ENCODE measurements at places on chromosomes 7 and 10.

DNA sequence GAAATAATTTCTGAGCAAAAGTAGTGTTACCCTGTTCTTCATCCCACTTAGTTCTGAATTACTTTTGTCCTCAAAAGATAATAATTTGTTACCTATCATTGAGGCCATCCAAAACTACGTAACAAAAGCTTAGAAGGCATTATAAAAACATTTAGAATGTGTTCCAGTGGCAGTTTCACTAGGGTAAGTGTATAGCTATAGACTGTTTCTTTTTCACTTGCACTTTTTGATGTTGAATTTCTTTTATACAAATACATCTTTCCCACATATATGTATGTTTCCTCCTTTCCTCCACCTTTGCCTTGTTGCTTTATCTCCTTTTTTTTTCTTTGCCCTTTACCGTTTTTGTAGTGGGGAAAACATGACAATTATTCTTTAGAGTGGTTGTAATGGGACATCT lies 33.5 kb downstream of the CAPZA2 start:
- no peak for DNase-seq
- H3K27ac ChIP-seq, result no peak overlapping the region
- H3K27me3 ChIP-seq, result no peaks in the 10 kb centered on the region

DNA sequence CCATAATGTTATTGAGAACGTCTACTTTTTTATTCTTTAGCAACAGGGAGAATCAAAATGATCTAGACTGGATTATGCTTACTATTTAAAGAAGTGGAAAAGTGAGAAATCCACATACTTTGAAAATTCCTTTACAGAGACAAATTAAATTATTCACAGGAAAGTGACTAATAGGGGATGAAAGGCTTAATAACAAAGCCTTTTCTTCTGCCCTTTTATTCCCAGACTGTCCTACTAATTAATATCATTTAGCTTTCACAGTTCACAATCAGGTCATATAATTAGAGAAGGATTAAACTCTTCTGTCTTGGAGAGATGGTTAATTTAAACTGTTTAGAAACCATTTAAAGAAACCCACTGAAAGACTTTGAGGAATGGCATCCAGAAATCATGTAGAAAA lies 58.8 kb downstream of the ARL4A start:
- H3K4me3 ChIP-seq, result no peak overlapping the region
- H3K4me1 ChIP-seq, result peaks cover 6% of the 10 kb centered on the region
- no peak for DNase-seq
- no peaks in the 10 kb centered on the region for H3K36me3 ChIP-seq
- H3K27ac ChIP-seq, result no peak overlapping the region
- no peaks in the 10 kb centered on the region for H3K27me3 ChIP-seq

DNA sequence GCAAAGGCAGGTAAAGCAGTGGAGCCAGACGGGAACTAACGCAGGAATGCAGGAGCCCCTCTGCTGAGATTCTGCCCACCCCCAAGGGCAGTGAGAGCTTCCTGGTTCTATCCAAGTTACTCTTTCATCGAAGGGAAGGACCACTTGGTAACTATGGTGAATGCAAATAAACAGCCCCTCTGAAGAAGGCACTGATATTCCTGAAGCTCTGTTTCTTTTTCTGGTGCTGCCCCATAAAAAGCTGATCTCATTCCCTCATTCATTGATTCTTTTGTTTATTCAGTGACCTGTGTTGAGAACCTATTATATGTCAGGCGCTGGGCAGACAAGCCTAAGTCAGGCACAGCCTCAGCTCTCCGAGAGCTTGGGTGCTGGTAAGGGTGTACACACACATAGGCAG lies 217.3 kb downstream of the SNX10 start:
- H3K27me3 ChIP-seq, result peaks cover 3% of the 10 kb centered on the region
- no peak overlapping the region for H3K4me3 ChIP-seq
- DNase-seq, result no peak
- no peaks in the 10 kb centered on the region for H3K36me3 ChIP-seq
- H3K4me1 ChIP-seq, result no peaks in the 10 kb centered on the region

DNA sequence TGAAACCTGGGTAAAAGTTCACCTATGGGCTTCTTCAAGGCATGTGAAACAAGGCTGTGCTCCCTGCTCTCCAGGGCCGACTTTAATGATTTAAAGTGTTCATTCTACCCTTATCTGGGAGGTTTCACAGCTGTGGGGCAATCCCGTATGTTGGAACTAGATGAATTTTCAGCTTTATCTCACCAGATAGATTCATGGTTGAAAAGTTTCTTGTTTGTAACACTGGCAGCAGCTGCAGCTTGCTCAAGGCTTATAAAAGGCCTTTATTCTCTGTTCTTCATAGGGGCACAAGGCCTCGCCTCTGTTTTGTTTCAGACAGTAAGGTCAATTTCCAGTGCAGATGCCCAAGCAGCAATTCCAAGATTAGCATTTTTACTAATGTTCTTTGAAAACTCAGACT lies 70.4 kb upstream of the DNAJB12 start:
- no peak for DNase-seq
- no peaks in the 10 kb centered on the region for H3K36me3 ChIP-seq
- no peak overlapping the region for H3K4me3 ChIP-seq
- H3K4me1 ChIP-seq, result no peaks in the 10 kb centered on the region
- H3K27ac ChIP-seq, result no peak overlapping the region

DNA sequence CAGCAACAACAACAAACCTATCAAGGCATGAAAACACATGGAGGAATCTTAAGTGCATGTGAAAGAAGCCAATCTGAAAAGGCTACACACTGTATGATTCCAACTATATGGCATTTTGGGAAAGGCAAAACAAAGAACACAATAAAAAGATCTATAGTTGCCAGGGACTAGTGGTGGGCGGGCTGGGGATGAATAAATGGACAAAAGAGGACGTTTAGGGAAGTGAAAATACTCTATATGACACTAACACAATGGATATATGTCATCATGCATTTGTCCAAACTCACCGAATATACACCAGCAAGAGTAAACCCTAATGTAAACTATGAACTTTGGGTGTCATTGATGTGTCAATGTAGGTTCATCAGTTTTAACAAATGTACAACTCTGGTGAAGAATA lies 89.1 kb downstream of the SEMA3E start:
- no peak for DNase-seq
- no peaks in the 10 kb centered on the region for H3K36me3 ChIP-seq
- H3K27ac ChIP-seq, result no peak overlapping the region
- no peak overlapping the region for H3K4me3 ChIP-seq

- no peaks in the 10 kb centered on the region for H3K27me3 ChIP-seq
- no peak overlapping the region for H3K4me3 ChIP-seq
- H3K4me1 ChIP-seq, result peaks cover 32% of the 10 kb centered on the region
- DNase-seq, result no peak
- no peaks in the 10 kb centered on the region for H3K36me3 ChIP-seq
Measured at GRCh38 chr10:77588886-77589285, 48.7 kb downstream of the KCNMA1 start.

- no peaks in the 10 kb centered on the region for H3K27me3 ChIP-seq
- H3K36me3 ChIP-seq, result no peaks in the 10 kb centered on the region
- no peak overlapping the region for H3K4me3 ChIP-seq
- peaks cover 29% of the 10 kb centered on the region for H3K4me1 ChIP-seq
Measured at GRCh38 chr10:67818323-67818722, 19.7 kb downstream of the DNAJC12 start.

- H3K4me1 ChIP-seq, result no peaks in the 10 kb centered on the region
- H3K27ac ChIP-seq, result no peak overlapping the region
- no peak overlapping the region for H3K4me3 ChIP-seq
Measured at GRCh38 chr10:103472005-103472404, 7.0 kb downstream of the CALHM3 start.

DNA sequence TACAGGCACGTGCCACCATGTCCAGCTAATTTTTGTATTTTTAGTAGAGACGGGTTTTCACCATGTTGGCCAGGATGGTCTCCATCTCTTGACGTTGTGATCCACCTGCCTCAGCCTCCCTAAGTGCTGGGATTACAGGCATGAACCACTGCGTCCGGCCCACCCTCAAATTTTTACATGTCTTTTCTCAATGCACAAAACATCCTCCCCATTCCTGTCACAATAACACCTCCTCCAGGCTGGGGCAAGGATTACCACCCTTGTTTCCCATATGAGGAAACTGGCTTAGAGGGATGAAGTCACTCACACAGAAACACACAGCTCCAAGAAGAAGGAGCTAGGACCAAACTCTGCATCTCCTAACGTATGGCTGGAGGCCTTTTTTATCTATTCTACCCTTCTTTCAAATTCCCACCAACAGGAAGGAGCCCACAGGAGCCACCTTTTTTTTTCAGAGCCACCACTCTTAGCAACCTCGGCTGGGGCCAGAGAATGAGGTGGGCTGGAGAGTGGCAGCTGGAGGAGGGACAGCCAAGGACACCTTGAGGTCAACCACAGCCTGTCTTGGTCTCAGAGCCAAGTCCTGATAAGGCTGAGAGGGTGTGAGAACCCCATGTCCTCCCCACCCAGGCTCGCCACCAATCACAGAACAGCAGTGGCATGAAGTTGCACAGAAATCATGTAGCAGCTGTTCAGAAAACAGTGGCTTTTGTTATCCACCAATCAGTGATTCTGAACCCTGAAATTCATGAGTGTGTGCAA lies 113.1 kb upstream of the PDLIM1 start:
- peaks cover 2% of the 10 kb centered on the region for H3K4me1 ChIP-seq
- H3K36me3 ChIP-seq, result no peaks in the 10 kb centered on the region
- H3K27ac ChIP-seq, result no peak overlapping the region
- H3K27me3 ChIP-seq, result no peaks in the 10 kb centered on the region

- no peak overlapping the region for H3K4me3 ChIP-seq
- no peak for DNase-seq
- no peaks in the 10 kb centered on the region for H3K27me3 ChIP-seq
Measured at GRCh38 chr7:137151041-137151689, 192.4 kb downstream of the PTN start.

- H3K27ac ChIP-seq, result no peak overlapping the region
- no peaks in the 10 kb centered on the region for H3K4me1 ChIP-seq
- H3K4me3 ChIP-seq, result no peak overlapping the region
- no peaks in the 10 kb centered on the region for H3K36me3 ChIP-seq
- DNase-seq, result no peak
Measured at GRCh38 chr10:75878586-75878985, 447.2 kb downstream of the LRMDA start.

DNA sequence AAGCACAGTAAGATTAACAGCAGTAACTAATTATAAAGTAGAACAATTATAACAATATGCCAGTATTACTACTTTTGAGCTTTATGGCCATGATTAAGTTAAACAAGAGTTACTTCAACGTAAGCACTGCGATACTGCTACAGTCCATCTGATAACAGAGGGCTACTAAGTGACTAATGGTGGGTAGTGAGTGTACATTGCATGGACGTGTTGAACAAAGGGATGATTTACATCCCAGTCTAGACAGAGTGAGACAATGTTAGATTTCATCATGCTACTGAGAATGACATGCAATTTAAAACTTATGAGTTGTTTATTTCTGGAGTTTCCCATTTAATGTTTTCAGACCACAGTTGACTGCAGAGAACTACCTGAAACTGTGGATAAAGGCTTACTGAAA lies 45.6 kb downstream of the TPST1 start:
- H3K27ac ChIP-seq, result peak overlapping the region; percentile 72
- no peak for DNase-seq
- H3K36me3 ChIP-seq, result no peaks in the 10 kb centered on the region
- no peaks in the 10 kb centered on the region for H3K27me3 ChIP-seq
- H3K4me1 ChIP-seq, result peaks cover 27% of the 10 kb centered on the region

- H3K27ac ChIP-seq, result peak overlapping the region; percentile 70
- peak overlapping the region; percentile 95 for H3K4me3 ChIP-seq
- H3K36me3 ChIP-seq, result peaks cover under 1% of the 10 kb centered on the region
- H3K4me1 ChIP-seq, result peaks cover 31% of the 10 kb centered on the region
Measured at GRCh38 chr7:39623732-39624441, 515 bp downstream of the RALA start.

GRCh38 chr10:77531441-77532001 lies 106.1 kb downstream of the KCNMA1 start:
- no peaks in the 10 kb centered on the region for H3K36me3 ChIP-seq
- peak overlapping the region; percentile 51 for H3K27ac ChIP-seq
- H3K4me1 ChIP-seq, result peaks cover 40% of the 10 kb centered on the region
- H3K27me3 ChIP-seq, result no peaks in the 10 kb centered on the region

DNA sequence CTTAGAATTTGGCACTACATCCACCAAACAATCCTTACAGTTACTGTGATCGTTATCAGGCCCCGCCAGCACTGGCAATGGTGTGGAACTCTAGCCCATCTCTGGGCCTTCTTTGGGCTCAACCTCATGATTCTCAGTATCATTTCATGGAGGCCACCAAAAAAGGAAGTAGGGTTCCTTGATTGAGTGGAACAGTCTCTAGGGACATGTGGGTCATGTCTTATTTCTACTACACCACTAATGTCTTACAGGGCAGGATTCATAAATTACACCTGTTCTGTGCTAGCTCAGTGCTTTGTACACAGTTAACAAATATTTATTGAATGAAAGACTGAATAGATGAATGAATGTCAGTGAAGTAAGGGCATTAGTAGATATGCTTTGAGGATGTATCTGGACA lies 53.9 kb downstream of the AP3M1 start:
- no peak overlapping the region for H3K27ac ChIP-seq
- DNase-seq, result no peak
- peaks cover 95% of the 10 kb centered on the region for H3K36me3 ChIP-seq
- H3K4me1 ChIP-seq, result no peaks in the 10 kb centered on the region

GRCh38 chr10:71290331-71290730 lies 28.7 kb upstream of the SLC29A3 start:
- no peaks in the 10 kb centered on the region for H3K36me3 ChIP-seq
- DNase-seq, result no peak
- no peaks in the 10 kb centered on the region for H3K27me3 ChIP-seq
- no peak overlapping the region for H3K27ac ChIP-seq
- no peaks in the 10 kb centered on the region for H3K4me1 ChIP-seq
- no peak overlapping the region for H3K4me3 ChIP-seq

DNA sequence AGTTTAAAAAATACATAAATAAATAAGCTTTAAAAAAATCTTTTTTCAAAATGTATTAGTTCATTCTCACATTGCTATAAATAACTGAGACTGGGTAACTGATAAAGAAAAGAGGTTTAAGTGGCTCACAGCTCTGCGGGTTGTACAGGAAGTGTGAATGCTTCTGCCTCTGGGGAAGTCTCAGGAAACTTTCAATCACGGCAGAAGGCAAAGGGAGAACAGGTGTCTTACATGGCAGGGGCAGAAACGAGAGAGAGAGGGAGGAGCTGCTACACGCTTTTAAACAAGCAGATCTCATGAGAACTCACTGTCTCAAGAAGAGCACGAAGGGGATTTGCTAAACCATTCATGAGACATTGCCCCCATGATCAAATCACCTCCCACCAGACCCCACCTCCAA lies 114.6 kb downstream of the DNAJC1 start:
- no peaks in the 10 kb centered on the region for H3K4me1 ChIP-seq
- H3K27me3 ChIP-seq, result no peaks in the 10 kb centered on the region
- H3K36me3 ChIP-seq, result peaks cover 8% of the 10 kb centered on the region
- no peak for DNase-seq
- no peak overlapping the region for H3K4me3 ChIP-seq

DNA sequence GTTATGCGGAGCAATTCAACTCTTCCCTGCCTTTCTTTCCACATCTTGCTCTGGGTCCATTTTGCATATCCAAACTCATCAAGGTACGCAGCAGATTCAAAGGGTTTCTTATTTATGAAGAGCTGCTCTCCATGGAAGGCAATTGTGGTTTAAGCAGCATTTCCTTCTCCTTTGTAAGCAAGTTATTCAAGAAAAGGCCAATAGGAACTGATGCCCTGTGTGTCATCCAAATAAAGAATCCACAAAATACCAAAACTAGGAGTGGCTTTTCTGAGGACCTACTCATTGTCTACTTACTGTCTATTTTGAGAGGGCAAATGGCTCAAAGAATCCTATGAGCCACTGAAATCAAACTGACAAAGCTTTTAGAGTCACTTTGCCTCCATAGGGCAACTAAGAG lies 253.1 kb downstream of the PTEN start:
- peaks cover 7% of the 10 kb centered on the region for H3K4me1 ChIP-seq
- H3K4me3 ChIP-seq, result no peak overlapping the region
- no peaks in the 10 kb centered on the region for H3K36me3 ChIP-seq
- H3K27ac ChIP-seq, result no peak overlapping the region
- DNase-seq, result no peak

Data from RWPE2 (cell line).